Neural crest cell (in vitro differentiated cells): ENCODE measurements at places on chromosomes 4 and X.

GRCh38 chr4:176549161-176549865 is 229.5 kb downstream of the SPCS3 start:
- DNase-seq, result no peak

- no peak for DNase-seq
These were observed 252.8 kb upstream of the SLC7A11 start for GRCh38 chr4:138494931-138495330.

- no peak for DNase-seq
These were observed 531 bp downstream of the STAG2 start for GRCh38 chrX:123962006-123962467.

DNA sequence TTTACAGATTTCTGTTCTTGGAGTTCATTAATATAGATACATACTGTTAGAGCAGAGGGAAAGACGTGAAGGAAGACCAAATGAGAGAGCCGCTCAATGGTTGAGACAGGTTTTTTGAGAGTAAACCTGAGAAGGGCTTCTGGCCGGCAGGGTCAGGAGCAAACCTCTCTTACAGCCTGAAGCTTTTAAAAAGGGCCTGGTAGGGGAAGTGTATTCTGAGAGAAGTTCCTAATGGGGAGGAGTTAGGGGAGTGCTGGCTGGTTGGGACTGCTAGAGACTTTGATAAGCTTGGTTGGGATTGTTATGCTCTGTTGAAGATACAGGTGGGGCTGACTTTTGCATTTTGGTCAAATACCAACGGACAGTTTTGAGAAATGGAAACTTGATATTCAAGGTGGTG is 186.8 kb upstream of the PABPC4L start:
- DNase-seq, result no peak

DNA sequence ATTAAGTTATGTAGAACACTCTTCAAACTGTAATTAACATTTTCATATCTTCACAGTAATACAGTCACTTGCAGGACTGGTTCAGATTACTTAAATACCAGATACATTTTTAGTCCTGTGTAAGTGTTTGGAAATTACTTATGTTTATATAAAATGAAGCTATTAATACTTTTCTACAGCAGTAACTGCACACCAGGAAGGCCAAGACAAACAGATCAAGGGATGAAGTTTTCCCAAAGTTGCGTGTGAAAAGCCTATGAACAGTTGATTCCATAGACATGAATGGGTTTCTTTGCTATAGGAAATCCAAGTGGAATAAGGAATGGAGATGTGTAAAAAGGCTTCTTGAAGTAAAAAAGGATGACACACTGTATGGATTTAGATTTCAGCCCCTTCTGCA is 28.9 kb upstream of the DRP2 start:
- DNase-seq, result no peak

DNA sequence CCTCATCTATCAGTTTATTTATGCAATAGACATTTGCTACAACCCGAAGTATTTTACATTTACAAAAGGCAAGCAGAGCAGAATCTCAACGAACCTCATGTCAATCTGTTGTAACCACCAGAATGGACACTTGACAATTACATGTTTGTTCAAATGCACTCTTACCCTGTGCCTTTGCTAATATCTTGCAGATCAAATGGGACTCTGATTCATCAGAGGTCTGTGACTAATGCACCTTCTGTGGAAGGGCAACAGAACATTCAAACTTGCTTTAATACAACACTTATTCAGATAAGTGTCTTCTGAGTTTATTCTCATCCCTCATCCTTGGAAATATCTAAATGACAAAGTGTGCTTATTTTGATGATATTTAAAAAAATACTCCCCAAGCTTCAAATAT is 644.7 kb upstream of the PCDH10 start:
- DNase-seq, result no peak
